Breast epithelium (tissue), 4 donors: ENCODE measurements at places on chromosomes 13 and 19.

DNA sequence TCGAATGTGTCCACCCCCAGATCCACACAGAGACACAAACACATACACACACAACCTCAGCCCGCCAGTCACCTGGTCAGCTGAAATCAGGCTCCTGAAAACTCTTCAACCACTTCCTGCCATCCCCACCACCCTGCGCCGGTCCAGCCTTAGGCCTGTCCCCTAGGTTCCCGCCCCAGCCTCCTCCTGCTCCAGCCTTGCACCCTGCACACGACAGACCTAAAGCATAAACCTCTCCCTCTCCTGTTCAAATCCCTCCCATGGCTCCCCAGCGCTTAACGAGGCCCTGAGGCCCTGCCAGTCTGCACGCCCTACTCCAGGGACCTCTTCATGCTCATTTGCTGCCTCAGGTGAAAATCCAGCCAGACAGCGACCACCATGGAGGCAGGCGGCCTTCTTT lies 7.1 kb downstream of the PNMA8B start:
- H3K27me3 ChIP-seq, result no peaks in the 10 kb centered on the region
- no peak for DNase-seq
- H3K27ac ChIP-seq, result no peak overlapping the region
- H3K4me3 ChIP-seq, result no peak overlapping the region
- peaks cover 10% of the 10 kb centered on the region for H3K4me1 ChIP-seq

DNA sequence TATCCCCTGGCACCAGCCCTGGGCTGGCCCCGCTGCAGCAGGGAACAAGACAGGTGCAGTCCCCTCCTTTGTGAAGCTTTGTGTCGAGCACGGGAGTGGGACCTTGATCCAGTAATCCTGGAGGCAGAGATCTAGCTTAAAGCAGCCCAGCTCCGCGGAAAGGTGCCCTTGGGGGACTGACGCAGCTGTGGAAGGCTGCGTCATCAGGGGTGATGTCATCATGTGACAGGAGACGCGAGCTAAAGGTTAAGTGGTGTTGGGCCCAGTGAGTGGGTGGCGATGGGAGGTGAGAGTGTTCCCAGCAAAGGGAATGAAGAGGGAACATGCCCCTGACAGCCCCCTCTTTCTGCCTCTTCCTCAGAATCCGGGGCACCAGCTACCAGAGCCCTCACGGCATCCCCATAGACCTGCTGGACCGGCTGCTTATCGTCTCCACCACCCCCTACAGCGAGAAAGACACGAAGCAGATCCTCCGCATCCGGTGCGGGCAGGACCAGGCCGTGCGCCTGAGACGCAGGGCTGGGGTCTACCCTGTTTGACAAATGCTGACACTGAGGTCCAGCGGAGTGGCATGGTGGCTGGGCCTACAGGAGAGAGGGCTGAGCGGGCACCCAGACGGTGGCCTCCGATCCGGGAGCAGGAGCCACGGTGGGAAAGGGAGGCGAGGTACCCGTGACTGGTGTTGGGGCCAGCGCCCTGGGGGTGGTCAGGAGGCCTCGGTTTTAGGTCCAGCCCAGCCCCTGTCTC lies 2.6 kb downstream of the LHB start:
- H3K27me3 ChIP-seq, result no peaks in the 10 kb centered on the region
- peaks cover 4% of the 10 kb centered on the region for H3K36me3 ChIP-seq
- no peak for DNase-seq
- no peak overlapping the region for H3K27ac ChIP-seq

- H3K4me1 ChIP-seq, result no peaks in the 10 kb centered on the region
- H3K4me3 ChIP-seq, result no peak overlapping the region
- no peaks in the 10 kb centered on the region for H3K27me3 ChIP-seq
- H3K27ac ChIP-seq, result no peak overlapping the region
- no peak for DNase-seq
These were observed 18.1 kb upstream of the ARL11 start for GRCh38 chr13:49610176-49610575.

DNA sequence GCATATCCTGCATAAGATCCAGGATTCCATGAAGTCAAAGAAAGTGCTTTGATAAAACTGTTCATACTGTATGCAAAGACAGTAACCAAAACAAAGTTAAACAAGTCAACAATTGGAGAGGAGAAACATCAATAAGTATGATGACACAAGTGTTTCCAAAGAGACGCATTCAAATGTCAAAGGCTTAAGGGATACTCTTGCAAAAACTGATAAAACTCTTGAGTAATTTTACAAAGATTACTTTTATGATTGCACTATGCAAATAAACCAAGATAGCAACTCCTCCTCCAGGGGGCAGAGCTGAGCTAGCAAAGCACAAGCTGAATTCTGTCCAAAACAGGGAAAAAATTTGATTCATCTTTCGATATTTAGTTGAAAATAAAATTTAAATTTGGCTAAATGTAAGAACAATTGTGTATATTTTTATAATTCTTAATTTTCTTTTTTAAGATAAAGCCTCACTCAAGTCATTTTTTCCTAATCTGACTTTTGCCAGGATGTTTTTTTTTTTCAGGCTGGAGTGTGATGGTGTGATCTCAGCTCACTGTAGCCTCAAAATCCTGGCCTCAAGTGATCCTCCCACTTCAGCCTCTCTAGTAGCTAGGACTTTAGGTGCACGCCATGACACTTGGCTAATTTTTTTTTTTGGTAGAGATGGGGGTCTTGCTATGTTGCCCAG lies 84.0 kb downstream of the MZT1 start:
- no peaks in the 10 kb centered on the region for H3K4me1 ChIP-seq
- no peak overlapping the region for H3K27ac ChIP-seq
- no peaks in the 10 kb centered on the region for H3K36me3 ChIP-seq
- H3K27me3 ChIP-seq, result no peaks in the 10 kb centered on the region

DNA sequence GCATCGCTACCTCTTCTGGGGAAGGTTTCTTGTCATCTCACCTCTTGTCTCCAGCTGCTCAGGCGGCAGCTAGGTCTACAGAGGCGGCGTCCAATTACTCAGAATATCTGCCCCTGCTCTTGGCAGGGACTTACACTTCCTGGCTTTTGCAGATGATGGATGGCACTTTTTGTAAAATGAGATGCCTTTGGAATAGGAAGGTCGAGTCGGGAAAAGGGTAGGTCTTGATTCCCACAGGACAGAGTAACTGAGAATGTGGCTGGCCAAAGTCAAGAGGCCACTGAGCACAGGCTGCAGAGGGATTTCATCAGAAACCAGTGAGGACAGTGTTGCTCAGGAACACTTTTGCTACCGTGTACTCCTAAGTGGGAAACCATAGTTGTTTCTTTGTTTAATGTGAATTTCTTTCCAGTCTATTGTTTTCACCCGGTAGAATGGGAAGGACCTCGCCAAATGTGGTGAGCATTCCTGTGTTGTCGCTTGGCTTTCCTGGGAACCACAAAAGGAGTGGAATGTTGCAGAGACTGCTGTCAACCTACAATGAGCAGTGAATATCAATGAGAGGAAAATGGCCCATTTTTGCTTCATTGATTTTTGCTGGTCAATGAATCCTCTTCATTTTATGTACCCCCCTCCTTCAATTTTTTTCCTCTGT lies 383.7 kb downstream of the HS6ST3 start:
- no peaks in the 10 kb centered on the region for H3K36me3 ChIP-seq
- H3K27ac ChIP-seq, result no peak overlapping the region

GRCh38 chr13:46855166-46855565 lies 41.7 kb downstream of the HTR2A start:
- H3K36me3 ChIP-seq, result no peaks in the 10 kb centered on the region
- DNase-seq, result no peak
- no peak overlapping the region for H3K27ac ChIP-seq
- H3K4me3 ChIP-seq, result no peak overlapping the region
- no peaks in the 10 kb centered on the region for H3K4me1 ChIP-seq

- H3K4me1 ChIP-seq, result no peaks in the 10 kb centered on the region
- H3K27me3 ChIP-seq, result no peaks in the 10 kb centered on the region
- no peak for DNase-seq
- no peaks in the 10 kb centered on the region for H3K36me3 ChIP-seq
- no peak overlapping the region for H3K4me3 ChIP-seq
- no peak overlapping the region for H3K27ac ChIP-seq
These were observed 260.9 kb downstream of the COG6 start for GRCh38 chr13:39916330-39916729.

GRCh38 chr19:14770136-14770535 lies 8.2 kb downstream of the ADGRE2 start:
- H3K4me3 ChIP-seq, result no peak overlapping the region
- H3K36me3 ChIP-seq, result no peaks in the 10 kb centered on the region
- no peak overlapping the region for H3K27ac ChIP-seq
- H3K4me1 ChIP-seq, result no peaks in the 10 kb centered on the region
- DNase-seq, result peak; percentile 6

- H3K27ac ChIP-seq, result no peak overlapping the region
- no peaks in the 10 kb centered on the region for H3K27me3 ChIP-seq
- H3K4me3 ChIP-seq, result no peak overlapping the region
These were observed 45.9 kb downstream of the SUGP2 start for GRCh38 chr19:18987456-18987855.

- H3K36me3 ChIP-seq, result no peaks in the 10 kb centered on the region
- DNase-seq, result no peak
- H3K4me3 ChIP-seq, result peak overlapping the region; percentile 55
- peaks cover 17% of the 10 kb centered on the region for H3K4me1 ChIP-seq
These were observed 755 bp upstream of the RAB3A start for GRCh38 chr19:18204394-18205199.

GRCh38 chr13:99577934-99578917 lies 77.0 kb downstream of the TM9SF2 start:
- no peaks in the 10 kb centered on the region for H3K27me3 ChIP-seq
- no peak overlapping the region for H3K27ac ChIP-seq
- H3K36me3 ChIP-seq, result no peaks in the 10 kb centered on the region
- no peak overlapping the region for H3K4me3 ChIP-seq

DNA sequence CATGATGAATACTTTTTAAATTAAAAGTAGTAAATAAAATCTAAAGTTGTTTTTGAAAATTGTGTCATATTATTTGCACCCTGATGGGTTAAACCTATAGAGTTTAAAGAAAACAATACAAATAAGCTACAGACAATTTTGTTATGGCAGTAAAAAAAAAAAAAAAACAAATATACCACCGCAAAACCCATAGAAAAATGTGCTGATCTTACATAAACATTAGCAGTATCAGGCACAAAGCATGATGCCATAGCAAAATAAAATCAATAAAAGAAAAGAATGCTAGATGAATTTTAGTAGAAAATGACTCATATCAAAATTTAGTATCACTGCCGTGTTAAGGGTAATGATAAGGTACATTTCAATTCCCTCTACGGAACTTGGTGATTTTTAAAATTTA lies 826.0 kb downstream of the SLITRK1 start:
- H3K27me3 ChIP-seq, result no peaks in the 10 kb centered on the region
- no peaks in the 10 kb centered on the region for H3K4me1 ChIP-seq
- DNase-seq, result no peak
- no peak overlapping the region for H3K27ac ChIP-seq

- peak overlapping the region; percentile 13 for H3K27ac ChIP-seq
- H3K4me3 ChIP-seq, result no peak overlapping the region
- no peaks in the 10 kb centered on the region for H3K36me3 ChIP-seq
- no peaks in the 10 kb centered on the region for H3K4me1 ChIP-seq
- no peaks in the 10 kb centered on the region for H3K27me3 ChIP-seq
These were observed 53.1 kb downstream of the FOXO1 start for GRCh38 chr13:40613192-40613818.

GRCh38 chr13:64154514-64154913 lies 2738.9 kb upstream of the PCDH20 start:
- H3K4me3 ChIP-seq, result no peak overlapping the region
- no peaks in the 10 kb centered on the region for H3K4me1 ChIP-seq
- DNase-seq, result no peak
- H3K27ac ChIP-seq, result no peak overlapping the region

DNA sequence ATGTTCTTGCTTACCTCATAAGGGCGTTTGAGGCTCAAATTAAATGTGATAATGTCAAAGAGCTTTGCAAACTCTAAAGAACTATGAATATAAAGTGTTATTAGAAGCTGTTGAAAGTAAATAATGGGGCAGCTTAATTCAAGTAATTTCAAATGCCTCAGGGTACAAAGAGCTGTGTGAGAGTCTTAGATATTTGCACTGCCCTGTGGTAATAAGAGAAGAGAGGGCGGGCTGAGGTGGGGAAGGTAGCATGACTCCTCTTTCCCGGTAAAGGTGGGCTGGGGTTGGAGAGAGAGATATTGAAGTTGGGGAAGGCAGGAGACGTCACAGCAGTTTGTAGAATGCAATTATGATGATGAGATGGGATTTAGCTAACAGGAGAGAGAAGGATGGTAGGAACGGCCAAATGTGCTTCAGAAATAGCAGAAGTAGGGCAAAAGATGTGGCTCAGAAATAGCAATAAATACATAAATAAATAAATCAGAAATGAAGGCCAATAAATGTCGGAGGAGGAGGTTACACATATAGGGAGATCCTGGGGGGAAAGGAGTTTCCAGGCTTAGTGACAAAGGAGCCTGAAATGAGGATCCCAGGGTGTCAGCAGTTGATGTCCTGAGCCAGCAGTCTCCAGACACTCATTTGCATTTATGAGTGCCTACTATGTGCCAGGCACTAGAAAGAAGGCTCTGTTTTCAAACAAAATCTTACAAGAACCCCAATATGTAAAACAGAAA lies 35.7 kb upstream of the RCBTB2 start:
- H3K36me3 ChIP-seq, result no peaks in the 10 kb centered on the region
- no peaks in the 10 kb centered on the region for H3K4me1 ChIP-seq
- no peak for DNase-seq
- H3K27ac ChIP-seq, result peak overlapping the region; percentile 73

GRCh38 chr19:50333737-50334617 lies 4.8 kb upstream of the KCNC3 start:
- peaks cover 5% of the 10 kb centered on the region for H3K4me1 ChIP-seq
- peaks cover 3% of the 10 kb centered on the region for H3K27me3 ChIP-seq
- peak overlapping the region; percentile 62 for H3K4me3 ChIP-seq
- H3K36me3 ChIP-seq, result no peaks in the 10 kb centered on the region
- H3K27ac ChIP-seq, result peak overlapping the region; percentile 88

DNA sequence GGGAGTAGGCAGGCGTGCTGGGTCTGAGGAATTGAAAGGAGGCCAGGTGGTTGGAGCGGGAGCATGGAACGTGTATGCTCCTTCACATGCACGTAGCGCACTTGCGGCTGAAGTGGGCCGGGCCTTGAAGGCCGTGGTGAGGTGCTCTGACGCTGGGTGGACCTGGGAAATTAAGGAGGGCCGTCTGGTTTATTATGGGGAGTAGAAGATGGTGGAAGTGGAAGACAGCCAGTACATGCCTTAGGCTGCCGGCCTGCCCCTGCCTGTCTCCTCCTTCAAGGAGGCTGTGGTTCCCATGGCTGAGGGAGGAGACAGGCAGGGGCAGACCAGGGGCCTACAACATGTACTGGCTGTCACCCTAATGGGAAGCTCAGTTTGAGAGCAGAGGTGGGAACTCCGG lies 23.9 kb downstream of the GATAD2A start:
- H3K4me3 ChIP-seq, result no peak overlapping the region
- DNase-seq, result no peak
- H3K4me1 ChIP-seq, result peaks cover 4% of the 10 kb centered on the region
- H3K27ac ChIP-seq, result no peak overlapping the region

DNA sequence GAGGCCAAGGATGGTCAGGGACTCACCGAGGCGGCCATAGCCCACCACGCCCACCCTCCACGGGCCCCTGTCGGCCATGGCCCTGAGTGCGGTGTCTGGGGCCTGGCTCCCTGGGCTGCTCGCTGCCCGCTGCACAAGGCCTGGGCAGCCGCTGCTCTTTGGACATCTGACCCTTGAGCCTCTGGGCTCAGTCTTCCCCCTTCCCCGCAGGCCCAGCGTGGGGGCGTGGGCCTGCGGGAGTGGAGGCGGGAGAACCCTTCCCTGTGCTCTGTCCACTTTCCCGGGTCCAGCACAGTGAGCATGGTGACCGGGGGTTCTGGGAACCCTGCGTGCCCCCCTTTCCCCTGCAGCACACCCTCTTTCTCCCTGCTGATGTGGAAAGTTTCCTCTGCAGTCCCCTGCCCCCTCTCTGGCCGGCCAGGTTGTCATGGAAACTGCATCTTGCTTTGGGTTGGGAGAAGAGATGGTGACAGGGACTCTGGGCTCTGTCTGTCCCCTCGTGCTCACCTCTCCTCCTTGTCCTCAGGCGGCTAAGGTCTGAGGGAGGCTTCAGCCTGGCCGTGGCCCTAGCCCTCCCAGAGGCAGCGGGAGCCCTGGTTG lies at the start of gene ASPDH:
ASPDH (minus strand) TSS at position 168 of the 600 bp plus-strand sequence; CDS start at position 78, 90 bp downstream.
- no peak for DNase-seq
- H3K27ac ChIP-seq, result no peak within 1 kb of the TSS
- H3K36me3 ChIP-seq, result no peaks in the 10 kb centered on the region
- H3K4me1 ChIP-seq, result peaks cover 7% of the 10 kb centered on the region
